ENCODE measurements at places on chromosomes 2 and 18.
A peak's percentile ranks its signal among the peaks of the same experiment; 100 is the strongest.

- H3K4me1 ChIP-seq = peaks cover 9% of the 10 kb centered on the region
- H3K27me3 ChIP-seq = no peaks in the 10 kb centered on the region
- peak overlapping the region; percentile 90 for H3K27ac ChIP-seq
- H3K4me3 ChIP-seq = no peak overlapping the region
Measured at GRCh38 chr2:237434866-237435311, 20.9 kb upstream of the COL6A3 start.

- H3K36me3 ChIP-seq = no peaks in the 10 kb centered on the region
- H3K27me3 ChIP-seq = no peaks in the 10 kb centered on the region
- no peak overlapping the region for H3K4me3 ChIP-seq
- no peaks in the 10 kb centered on the region for H3K4me1 ChIP-seq
- no peak overlapping the region for H3K27ac ChIP-seq
Measured at GRCh38 chr2:215567504-215567903, 131.6 kb upstream of the FN1 start.

DNA sequence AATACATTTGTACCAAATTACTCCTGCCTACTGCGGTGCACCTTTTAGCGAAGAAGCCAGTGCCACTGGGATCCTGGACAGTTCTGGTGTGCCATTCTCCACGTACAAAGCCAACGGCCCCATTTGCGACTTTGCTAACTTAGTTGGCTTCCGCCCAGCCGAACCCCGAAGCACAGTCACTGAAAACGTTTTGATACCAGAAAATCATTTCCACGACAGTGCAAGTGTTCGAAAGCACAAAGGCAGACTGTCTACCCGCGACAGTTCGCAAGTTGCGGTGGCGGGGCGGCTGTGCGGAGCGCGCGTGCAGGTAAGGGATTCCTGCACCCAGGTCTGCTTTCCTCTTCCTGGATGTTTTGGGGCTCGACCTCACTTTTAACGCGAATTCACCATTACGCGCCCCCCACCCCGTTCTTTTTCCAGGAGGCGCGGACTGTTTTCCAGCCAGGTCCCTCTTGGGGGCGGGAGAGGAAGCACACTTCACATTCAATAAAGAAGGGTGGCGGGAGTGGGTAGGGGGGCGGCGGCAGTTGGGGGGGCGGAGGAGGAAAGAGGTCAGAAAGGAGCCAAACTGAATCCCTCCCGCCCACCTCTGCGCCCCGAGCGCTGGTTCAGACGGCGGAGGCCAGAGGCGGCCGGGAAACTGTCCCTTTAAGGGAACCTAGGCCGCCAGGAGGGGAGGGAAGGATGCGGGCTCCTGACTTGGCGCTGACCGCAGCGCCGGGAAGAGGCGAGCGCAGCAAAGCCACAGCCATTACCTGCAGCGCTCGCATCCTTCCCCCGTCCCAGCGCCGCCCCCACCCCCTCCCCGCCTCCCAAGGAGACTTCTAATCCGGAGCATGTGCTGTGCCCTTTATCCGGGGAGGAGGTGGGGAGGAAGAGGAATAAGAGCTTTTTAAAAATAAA is 107.4 kb upstream of the KCTD1 start:
- H3K27me3 ChIP-seq = no peaks in the 10 kb centered on the region
- no peaks in the 10 kb centered on the region for H3K36me3 ChIP-seq
- H3K4me1 ChIP-seq = no peaks in the 10 kb centered on the region
- peak overlapping the region; percentile 94 for H3K27ac ChIP-seq
- DNase-seq = peak; percentile 55

DNA sequence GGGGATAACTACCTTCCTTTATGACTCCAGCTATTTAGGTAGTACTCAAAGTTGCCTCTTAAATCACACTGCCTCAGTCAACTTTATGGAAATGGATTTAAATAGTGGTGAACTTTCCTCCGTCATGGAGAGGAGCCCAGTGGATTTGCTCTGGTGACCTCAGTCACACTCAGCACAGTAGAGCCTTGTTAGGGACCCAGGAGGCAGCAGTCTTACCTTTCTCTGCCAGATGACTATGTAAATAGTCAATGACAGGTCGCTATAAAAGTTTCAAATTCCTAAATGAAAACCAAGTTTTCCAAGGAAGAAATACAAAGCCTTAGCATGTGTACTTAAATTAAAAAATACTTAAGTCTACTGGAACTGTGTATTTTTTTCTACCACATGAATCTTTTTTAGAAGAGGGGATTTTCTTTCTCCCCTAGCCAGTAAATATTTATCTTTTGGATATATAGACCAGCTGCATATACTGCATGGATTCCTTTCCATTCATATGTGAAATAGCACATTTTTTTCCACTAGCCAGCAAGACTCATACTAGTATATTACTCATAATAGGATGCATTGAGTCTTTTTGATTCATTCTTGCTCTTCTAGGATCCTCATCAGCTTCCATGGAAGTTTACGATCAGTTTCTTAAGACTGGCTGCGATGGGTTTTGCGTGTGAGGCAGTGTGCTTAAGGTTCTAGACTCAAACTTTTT is 147.1 kb downstream of the FMNL2 start:
- DNase-seq = no peak
- no peak overlapping the region for H3K27ac ChIP-seq
- no peaks in the 10 kb centered on the region for H3K4me1 ChIP-seq
- H3K36me3 ChIP-seq = no peaks in the 10 kb centered on the region
- no peaks in the 10 kb centered on the region for H3K27me3 ChIP-seq

- H3K4me1 ChIP-seq = no peaks in the 10 kb centered on the region
- H3K27ac ChIP-seq = no peak overlapping the region
- DNase-seq = no peak
- H3K36me3 ChIP-seq = no peaks in the 10 kb centered on the region
- H3K27me3 ChIP-seq = no peaks in the 10 kb centered on the region
Measured at GRCh38 chr2:1635823-1636222, 108.5 kb downstream of the PXDN start.

DNA sequence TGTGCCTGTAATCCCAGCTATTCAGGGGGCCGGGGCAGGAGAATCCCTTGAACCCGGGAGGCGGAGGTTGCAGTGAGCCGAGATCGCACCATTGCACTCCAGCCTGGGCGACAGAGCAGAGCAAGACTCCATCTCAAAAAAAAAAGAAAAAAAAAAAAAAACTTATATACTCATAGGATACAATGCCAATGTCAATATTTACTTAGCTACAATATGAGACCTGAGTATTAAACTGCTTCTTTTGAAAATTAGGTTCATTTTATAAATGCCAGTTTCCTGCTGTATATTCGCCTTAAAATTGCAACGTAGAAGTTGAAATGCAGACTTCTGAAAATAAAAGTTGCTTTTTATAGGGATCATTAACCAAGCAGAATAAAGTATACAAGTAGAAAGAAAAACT is 2.3 kb downstream of the SLC35F5 start:
- no peak overlapping the region for H3K27ac ChIP-seq
- no peaks in the 10 kb centered on the region for H3K36me3 ChIP-seq
- no peak for DNase-seq
- no peaks in the 10 kb centered on the region for H3K4me1 ChIP-seq

- no peaks in the 10 kb centered on the region for H3K36me3 ChIP-seq
- no peak overlapping the region for H3K27ac ChIP-seq
- H3K4me3 ChIP-seq = no peak overlapping the region
- DNase-seq = no peak
- no peaks in the 10 kb centered on the region for H3K27me3 ChIP-seq
- no peaks in the 10 kb centered on the region for H3K4me1 ChIP-seq
Measured at GRCh38 chr2:81266106-81266505, 961.6 kb upstream of the LRRTM1 start.

DNA sequence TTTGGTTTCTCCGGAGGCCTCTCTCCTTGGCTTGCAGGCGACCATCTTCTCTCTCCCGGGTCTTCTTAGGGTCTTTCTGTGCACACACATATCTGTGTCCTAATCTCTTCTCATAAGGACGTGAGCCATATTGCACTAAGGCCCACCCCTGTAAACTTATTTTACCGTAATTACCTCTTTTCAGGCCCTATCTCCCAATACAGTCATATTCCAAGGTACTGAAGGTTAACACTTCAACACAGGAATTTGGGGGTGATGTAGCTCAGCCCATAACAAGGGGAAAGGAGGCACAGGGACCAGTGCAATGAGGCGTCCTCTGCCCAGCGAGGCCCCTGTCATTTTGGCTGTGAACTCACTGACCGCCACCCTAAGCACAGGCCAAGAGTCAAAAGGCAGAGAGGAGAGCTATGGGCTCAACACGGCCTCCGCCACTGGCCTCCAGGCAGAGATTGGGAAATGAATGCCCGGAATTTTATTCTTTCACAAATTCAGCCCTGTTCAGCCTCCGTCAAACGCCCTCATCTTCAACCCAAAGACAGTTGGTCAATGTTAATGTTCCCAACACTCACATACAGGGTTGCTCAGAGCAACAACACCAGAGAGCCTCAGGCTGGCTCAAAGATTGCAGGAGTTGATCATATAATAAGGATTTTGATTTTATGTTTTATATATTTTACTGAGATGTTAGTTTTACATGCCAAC is 15.9 kb upstream of the NMUR1 start:
- no peaks in the 10 kb centered on the region for H3K4me1 ChIP-seq
- H3K27me3 ChIP-seq = no peaks in the 10 kb centered on the region
- no peak overlapping the region for H3K27ac ChIP-seq
- DNase-seq = no peak
- no peaks in the 10 kb centered on the region for H3K36me3 ChIP-seq

DNA sequence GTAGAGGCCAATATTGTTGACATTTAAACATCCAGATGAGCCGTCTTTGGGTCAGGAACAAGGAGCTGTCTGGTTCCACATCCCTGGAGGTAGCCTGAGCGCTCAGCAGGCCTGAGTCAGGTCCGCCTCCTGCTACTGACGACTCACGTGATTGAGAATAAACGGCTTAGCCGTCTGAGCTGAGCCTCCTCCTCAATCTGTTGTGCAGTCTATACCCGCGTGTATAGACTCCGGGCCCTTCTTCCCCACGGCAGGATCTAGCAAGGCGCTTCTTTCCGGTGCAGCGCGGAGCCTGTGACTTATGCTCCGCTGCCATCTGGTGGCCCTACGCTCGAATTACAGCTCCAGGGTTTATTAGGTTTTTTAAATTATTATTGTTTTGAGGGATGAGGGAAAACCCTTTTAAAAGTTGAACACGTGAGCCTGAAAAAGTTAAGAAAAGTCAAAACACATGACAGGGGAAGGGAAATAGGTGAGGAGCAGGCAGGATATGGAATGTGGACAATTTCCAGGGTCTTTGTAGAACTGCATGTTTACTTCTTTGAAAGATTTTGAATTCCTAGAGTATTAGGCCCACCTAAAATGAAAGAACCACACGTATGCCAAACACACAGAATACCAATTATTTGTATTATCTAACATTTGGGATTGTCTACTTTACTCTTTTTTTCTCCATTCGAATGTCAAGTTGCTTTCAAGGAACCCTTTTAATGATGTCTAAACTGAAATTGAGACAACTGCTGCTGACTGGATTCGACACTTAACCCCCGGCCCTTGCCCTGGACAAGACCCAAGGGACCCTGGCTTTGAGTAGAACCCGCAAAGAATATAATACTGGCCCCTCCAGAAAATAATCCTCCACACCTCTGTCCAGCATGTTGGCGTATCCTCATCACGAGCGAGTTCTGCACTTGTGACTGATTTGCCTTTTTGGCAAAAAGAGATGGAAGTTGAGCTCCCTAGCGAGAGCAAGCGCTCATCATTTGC is 112.4 kb upstream of the ZNF236 start:
- no peaks in the 10 kb centered on the region for H3K27me3 ChIP-seq
- H3K4me1 ChIP-seq = no peaks in the 10 kb centered on the region
- DNase-seq = peak; percentile 85

DNA sequence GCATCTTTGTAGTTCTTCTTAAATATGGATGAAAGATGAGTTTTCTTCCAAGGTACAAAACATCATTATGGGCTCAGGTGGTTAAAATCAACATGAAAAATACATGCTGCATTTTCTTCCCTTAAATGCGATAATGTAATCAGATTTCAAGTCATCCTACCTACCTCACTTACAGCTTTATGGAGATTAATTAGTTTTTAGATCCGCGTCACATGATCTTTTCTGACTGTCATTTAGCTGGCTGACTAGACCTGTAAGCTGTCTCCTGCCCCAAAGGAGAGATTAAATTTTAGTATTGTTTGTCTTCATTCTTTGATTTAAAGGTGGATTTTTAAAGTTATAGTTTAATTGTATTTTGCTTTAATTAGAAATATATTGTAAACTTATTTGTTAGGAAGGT is 678.0 kb upstream of the ZEB2 start:
- H3K36me3 ChIP-seq = no peaks in the 10 kb centered on the region
- no peak overlapping the region for H3K4me3 ChIP-seq
- DNase-seq = no peak

DNA sequence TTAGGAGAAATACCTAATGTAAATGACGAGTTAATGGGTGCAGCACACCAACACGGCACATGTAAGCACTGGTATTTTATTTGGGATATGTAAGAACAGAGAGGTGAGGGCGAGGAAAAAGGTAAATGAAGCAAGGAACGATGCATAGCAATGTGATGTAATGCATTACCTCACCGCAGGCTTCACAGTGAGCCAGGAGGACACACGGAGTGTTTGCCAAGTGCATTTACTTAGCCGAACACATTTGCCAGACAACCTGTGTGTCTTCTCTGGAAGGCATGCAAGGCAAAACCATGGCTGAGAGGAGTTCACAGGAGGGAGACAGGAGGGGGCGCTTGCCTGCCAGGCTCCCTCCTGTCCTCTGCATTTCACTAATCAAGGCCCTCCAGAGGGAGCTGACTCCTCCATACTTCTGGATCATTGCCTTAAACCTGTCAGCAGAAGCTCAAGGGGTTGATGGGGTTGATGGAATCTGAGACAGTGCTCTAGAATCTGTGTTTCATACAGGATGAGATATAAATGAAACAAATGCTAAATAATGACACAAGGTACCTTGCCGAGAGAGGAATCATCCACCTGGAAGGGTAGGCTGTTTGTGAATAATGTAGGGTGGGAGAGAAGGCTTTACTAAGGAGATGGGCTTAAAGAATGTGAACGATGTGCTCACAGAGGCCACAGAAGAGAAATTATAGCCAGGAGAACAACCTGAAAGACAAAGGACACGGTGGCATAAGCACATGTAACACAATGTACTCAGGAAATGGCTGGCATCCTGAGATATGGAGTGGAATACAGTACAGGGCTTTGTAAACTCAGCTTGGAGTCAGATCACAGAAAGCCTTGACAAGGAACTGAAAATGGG is 9.1 kb upstream of the TPRKB start:
- H3K4me1 ChIP-seq = no peaks in the 10 kb centered on the region
- H3K27ac ChIP-seq = peak overlapping the region; percentile 51
- no peaks in the 10 kb centered on the region for H3K36me3 ChIP-seq
- H3K4me3 ChIP-seq = no peak overlapping the region

GRCh38 chr2:30223413-30223874 is 7.9 kb upstream of the LBH start:
- H3K36me3 ChIP-seq = no peaks in the 10 kb centered on the region
- no peaks in the 10 kb centered on the region for H3K4me1 ChIP-seq
- H3K4me3 ChIP-seq = no peak overlapping the region
